Stimulated activated CD4-positive, alpha-beta T cell treated with anti-CD3 and anti-CD28 coated beads, TNF-alpha, amount 100 ng/mL, for 48 hours (primary cell): ENCODE measurements at places on chromosomes 13 and 19.

DNA sequence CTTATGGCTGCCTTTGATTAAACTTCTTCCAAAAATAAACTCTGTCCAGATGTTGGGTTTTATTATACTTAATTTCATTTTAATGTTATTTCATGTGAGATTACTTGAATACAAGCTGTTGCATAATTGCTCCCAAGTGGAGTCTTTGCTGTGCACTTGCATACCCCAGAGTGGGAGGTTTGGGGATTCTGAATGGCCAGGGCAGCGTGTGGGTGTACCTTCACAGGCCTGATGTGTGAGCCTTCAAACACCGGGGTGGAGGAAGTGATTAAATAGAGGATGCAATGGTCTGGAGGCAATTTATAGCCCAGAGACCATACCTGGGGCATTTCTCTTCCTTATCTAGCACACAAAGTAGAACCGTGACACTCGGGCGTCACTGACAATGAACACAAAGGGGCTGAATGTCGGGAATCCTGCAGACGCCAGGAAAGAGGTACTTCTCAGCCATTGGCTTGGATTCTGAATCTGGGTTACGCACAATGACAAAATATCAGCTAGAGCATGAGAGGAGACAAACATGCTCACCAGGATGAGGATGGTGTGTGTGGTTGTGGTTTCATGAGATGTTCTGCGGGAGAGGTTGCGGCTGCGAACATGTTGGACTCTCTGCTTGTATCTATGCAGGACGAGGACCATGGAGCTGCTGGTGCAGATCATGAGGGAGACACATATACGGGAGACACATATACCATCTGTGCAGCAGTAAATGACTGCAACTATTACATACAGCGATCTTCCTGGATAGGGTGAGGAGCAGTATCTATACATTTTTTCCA lies 7.1 kb upstream of the LILRA5 start:
- DNase-seq: no peak

GRCh38 chr13:27374650-27375049 lies 49.8 kb upstream of the GTF3A start:
- DNase-seq: peak; percentile 32

- no peak for DNase-seq
Measured at GRCh38 chr19:48961673-48962028, 3.5 kb upstream of the FTL start.

GRCh38 chr13:95697052-95697680 lies 20.2 kb downstream of the DNAJC3 start:
- no peak for DNase-seq
